Right renal cortex interstitium (tissue), 3 donors: ENCODE measurements at places on chromosomes 1 and 21. TPM values are rescaled to one million over a fixed set of nuclear protein-coding genes. Genes with fewer than 3 reads are reported as not detected.

The FCRL1 gene
- polyA plus RNA-seq, result 0.10 TPM

DNA sequence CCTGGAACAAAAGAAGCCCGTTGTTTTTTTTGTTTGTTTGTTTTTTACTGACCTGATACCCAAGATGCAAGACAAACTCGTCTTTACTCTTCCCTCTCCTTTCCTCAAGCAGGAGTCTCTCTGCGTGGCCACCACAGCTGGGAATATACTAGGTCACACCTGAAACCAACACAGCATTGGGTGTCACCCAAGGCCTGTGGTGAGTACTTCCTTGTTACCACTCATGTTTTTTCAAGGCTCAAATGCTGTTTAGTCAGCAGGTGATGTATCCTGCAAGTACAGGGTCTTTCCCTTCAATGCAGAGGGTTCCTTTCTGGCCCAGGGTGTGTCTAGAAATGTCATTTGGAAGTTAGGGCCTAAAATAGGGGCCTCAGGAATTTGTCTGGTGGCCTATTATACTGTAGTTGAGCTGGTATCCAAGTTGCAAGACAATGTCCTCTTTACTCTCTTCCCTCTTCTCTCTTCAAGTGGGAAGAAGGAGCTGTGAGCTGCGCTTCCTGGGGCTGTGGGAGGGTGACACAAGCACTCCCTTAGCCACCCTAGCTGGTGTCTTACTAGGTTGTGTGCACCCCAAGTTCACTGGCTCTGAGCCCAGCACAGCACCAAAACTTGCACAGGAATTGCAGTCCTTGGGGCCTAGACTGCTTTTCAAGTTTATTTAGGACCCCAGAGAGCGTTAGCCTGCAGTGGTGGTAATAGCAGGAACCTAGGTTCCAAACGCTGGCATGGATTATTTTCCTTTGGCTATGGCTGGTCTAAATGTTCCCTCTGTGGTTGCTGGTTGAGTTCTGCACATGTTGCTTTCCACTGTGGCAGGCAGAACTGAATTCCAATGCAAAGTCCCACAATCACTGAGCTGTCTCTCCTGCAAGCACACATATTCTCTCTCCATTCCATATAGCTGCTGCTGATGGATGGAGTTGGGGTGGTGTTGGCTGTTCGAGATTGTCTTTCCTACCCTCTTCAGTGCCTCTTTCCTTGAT is 91.4 kb upstream of the LYPLAL1 start:
- no peak for DNase-seq

The ANKRD34A gene
- polyA plus RNA-seq, result 0.37 TPM

- no peak for DNase-seq
These were observed 326.7 kb downstream of the SIPA1L2 start for GRCh38 chr1:232303222-232303620.

The OR6N2 gene
- not detected for polyA plus RNA-seq

The GPR37L1 gene
- polyA plus RNA-seq, result 0.03 TPM
